HFF-Myc (cell line): ENCODE measurements at places on chromosomes 3 and 15.

- no peak for DNase-seq
Observed at GRCh38 chr15:23397779-23398178, 43.2 kb downstream of the GOLGA8S start.

GRCh38 chr3:127967316-127967715, 52.3 kb downstream of the KBTBD12 start:
- DNase-seq: no peak

DNA sequence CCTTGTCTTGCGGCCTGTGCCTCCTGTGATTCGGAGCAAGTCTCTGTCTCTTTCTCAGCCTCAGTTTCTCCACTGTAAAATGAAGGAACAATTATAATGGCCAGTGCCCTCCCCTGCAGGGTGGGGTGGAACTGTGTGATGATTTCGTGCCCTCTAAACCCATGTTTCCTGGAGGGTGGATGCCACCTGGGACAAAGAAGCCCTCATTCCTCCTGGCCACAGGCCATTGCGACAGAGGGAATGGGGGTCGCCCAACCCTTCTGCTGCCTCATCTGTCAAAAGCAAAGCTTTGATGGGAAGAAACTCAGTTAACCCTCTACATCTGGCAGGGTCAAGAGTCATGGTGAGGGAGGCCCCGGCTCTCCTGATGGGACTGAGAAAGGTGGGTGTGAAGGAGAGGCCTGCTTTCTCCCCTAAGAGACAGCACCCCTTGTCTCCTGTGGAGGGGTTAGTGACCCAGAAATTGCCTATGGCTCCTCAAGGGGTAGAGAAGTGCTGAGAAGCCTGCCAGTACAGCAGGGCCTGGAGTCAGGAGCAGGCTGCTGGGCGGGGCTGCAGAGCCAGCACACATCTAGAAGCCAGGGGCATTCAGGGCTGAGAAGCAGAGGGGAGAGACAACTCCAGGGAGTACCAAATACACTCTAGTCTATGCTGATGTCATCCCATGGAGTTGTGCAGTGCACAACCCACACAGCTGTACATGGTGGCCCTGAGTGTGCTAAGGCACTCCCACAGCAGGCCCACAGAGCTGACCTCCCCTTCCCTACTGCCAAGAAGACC, 61.0 kb downstream of the PLXNA1 start:
- DNase-seq: no peak

DNA sequence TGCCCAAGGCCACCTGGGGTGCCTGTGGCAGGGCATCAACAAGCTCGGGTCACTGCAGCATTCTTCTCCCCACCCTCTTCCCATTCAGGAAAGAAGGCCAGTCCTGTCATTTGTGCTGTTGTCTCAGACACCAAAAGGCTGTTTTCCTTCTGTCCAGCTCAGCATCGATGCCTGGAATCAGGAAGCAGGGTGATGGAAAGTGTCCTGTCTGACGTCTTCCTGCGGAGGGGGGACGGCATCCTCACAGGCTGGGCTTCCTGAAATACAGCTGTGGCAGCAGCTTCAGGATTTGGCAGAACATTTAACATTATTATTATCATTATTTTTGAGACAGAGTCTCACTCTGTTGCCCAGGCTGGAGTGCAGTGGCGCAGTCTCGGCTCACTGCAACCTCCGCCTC, 33.0 kb upstream of the ANKDD1A start:
- no peak for DNase-seq

- DNase-seq: no peak
Observed at GRCh38 chr15:95370291-95370690, 960.2 kb upstream of the NR2F2 start.

DNA sequence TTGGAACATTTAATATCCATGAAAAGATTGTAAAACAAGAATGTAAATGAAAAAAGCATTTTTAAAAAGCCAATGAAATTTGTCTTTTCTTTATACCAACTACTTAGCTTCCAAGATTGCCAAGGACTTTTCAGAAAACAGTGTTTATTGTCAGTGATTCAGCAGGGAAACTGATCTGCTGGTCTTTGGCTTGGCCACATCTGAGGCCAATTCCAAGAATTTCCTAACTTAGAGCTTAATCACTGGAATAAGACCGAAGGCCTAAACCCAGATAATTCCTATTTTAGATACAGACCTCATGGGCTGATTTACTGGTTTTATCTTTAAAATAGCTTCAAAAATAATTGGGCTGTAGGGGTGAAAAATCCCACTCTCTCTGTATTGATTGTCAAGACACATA, 260.5 kb upstream of the RORA start:
- DNase-seq: no peak

DNA sequence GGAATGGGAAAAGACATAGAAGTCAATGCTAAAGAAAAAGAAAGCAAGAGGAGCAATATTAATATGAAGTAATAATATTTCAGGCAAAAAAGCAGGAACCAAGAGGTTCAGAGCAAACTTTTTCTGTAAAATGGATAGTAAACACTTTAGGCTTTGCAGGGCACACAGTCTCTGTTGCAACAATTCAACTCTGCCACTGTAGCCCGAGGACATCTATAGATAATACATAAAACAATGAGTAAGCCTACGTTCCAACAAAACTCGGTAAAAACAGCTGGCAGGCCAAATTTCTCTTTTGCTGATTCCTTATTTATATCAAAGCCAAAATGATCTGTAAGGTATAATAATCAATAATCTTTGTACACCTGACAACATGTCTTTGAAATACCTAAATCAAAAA, 56.8 kb downstream of the SMAD6 start:
- DNase-seq: no peak

DNA sequence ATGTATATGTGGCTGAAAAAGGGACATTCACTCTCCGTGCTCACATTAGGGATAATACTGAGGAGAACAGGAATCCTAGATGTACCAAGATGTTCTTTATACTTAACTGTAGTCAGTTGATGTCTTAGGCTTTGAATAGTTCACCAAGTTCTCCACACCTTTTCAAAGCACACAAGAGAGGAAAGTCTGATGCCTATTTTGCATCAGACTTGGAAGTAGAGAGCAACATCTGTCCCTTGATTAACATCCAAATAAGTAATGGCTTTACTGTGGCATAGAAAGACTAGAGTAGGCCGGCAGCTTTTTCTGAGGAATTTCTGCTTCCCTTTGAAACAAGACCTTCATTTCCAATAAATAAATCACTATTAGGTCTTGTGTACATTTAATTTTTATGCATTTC, 34.0 kb downstream of the PIGB start:
- DNase-seq: no peak

GRCh38 chr3:126616931-126617330, 38.0 kb downstream of the TXNRD3 start:
- no peak for DNase-seq

GRCh38 chr15:96412045-96412905, 81.8 kb downstream of the NR2F2 start:
- DNase-seq: no peak

DNA sequence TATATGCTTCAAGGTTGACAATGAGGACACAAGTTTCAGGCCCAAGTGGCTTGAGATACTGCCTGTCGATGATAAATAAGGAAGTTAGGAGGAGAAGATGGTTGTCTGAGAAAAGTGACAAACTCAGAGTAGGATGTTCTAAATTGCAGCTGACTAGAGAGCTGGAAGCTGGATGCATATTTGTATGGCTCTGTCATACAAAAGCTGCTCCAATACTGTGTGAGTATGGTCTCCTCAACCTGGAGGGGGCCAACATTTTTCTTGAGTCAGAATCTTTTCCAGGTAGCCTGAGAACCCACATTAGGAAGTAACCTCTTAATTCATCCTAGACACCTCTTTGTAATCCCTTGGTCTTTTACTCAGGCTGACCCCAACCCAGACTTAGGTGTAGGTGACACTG, 28.4 kb upstream of the TPRG1 start:
- DNase-seq: no peak

GRCh38 chr3:164572436-164572835, 505.9 kb downstream of the SI start:
- DNase-seq: no peak

DNA sequence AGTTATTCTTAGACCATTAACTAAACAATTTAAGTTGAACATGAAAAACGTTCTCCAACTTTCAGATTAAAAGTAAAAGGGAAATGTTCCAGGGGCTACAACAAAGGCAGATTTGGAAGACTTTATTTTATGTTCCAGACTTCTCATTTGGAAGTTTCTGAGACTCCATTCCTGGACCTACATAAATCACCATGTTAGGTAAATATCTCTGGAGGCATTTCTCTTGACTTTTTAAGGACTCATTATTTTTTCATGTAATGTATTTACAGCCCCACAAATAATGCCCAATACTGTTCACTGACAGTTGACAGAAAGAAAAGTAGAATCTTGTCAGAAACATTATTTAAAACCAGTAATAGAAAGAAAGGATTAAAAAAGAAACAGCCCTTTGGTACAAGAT, 352.1 kb downstream of the SLC9A9 start:
- no peak for DNase-seq

DNA sequence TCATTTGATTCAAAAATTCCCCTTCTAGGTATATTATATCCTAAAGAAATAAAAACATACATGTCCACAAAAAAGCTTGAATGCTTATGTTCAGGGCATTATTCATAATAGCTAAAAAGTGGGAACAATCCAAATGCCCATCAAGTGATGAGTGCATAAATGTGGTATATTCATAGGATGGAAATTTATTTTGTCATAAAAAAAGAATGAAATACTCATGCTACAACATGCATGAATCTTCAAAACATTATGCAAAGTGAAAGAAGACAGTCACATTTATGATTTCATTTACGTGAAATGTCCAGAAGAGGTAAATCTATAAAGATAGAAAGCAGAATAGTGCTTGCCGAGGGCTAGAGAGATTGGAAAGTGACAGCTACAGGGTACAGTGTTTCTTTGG, 83.6 kb upstream of the SLC25A36 start:
- no peak for DNase-seq

DNA sequence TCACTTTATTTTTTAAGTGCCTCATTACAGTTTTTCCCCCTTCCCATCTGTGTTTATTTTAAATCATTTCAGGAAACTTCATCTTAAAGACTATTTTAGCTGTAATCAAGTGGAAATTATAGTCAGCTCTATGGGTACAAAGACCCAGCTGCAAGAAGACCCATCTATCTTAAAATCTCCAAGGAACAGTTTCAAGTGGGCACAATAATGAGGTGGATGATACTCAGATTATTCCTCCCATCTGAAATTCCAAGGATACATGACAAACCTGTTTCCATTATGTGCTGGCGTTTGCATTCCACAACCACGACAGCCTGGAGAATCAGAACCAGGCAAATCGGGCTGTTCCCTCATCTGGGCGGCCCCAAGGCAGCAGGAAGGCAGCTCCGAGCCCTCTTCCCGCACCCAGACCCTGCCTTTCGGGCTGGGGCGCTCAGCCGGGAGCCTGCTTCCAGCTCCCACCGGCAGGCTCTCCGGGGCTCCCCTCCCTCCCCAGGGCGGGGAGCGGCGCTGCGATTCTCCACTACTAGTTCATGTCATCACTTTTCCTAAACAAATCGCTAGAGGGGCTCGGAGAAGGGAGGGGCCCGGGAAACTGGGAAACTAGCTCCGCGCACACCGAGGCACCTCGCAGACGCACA, at the start of gene MGLL:
TSS of gene MGLL (minus strand) at position 475 of the 641 bp plus-strand sequence. CDS start at position 278, 197 bp downstream.
- DNase-seq: no peak

- DNase-seq: no peak
Observed at GRCh38 chr15:89633585-89633984, 21.7 kb downstream of the KIF7 start.

DNA sequence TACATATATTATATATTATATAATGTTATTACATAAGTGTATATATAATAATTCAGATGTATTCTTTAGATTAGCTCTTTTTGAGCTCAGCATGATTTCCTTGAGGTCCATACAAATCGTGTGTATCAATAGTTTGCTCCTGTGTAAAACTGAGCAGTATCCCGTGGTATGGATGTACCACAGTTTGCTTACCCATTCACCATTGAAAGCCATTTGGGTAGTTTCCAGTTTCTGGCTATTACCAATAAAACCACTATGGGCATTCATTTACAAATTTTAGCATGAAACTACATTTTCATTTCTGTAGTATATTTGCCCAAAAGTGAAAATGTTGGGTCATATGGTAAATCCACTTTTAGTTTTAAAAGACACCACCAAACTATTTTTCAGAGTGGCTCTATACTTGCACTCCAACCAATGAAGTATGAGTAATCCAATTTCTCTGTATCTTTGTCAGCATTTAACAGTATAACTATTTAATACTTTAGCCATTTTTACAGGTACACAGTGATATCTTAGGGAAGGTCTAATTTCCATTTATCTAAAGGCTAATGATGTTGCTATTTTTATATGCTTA, 1361.4 kb upstream of the GBE1 start:
- no peak for DNase-seq

DNA sequence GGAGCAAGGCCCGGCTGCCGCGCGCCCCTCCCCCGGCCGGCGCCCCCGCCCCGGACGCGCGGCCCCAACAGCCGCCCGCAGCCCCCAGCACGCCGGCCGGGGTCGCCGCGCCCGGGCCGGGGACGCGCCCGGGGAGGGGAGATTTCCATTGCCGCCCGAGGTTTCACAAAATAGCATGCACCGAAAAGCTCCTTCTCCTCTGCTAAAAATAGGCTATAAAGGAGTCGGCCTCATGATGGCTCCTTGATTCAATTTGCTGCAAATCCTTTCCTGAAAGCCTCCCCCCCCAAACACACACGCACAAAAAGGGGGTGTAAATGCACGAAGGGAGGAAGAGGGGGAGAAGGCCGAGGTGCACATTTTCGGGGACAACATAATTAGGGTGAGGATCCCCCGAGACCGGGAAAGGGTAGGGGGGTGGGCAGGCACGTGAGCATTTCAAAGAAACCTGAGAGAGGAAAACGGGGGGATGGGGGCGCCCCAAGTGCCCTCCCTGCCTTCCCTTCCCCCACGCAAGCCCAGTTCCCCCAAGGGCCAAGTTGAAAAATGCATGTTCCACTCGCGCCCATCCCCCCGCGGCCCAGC, 734 bp downstream of the TBL1XR1 start:
- no peak for DNase-seq

DNA sequence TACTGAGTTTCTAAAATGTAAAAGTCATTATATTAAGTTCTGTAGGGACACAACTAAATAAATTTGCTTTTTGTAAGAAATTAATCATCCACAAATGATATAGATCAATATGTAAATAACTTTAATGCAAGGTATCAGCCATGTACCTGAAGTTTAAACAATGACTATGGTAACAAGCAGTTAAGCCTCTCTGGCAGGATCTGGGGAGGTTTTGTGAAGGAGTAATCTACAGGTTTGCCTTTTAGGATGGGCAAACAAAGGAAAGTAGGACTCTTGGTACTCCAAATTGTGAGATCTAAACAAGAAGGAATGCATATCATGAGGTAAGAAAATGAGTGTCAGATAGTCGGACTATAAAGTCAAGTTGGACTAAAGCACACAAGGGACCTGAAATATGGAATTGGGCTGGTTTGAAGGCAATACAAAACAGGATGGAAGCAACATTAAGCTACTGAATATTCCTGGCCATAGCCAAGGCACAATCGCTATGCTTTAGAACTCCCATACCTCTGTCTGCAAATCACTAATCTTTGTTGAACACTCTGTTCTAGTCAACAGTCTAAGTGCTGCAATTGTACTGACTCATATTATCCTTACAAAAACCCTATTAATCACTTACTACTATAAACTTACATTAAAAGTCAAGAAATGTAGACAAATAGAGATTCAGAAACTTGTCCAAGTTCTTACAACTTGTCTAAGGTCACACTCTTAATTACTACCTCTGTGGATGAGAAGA, 412.8 kb downstream of the DIPK2A start:
- DNase-seq: no peak

- no peak for DNase-seq
Observed at GRCh38 chr15:47027322-47027946, 689.9 kb upstream of the SEMA6D start.

GRCh38 chr3:104190681-104191080, 1176.0 kb upstream of the ALCAM start:
- no peak for DNase-seq

- DNase-seq: no peak
Observed at GRCh38 chr3:175601521-175601920, 742.4 kb downstream of the NAALADL2 start.
